ENCODE measurements at places on chromosomes 3 and 15.

DNA sequence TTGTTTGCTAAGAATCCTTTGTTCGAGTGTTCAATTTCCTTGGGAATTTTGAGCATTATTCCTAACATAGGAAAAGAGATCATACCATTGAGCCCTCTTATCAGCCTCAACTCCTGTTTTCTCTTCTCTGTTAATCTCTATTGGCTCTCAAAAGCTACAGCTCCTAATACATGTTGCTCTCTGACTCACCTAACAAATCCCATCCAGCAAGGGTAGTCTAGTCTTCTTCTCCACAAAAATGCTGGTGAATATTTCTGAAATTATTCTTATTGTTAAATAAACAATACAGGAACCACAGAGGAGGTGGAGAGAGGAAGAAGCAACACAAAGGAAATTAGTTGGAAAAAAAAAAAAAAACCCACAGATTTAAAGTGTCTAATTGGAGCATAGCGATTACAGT, 325.8 kb upstream of the NAALADL2 start:
- peak; percentile 16 for DNase-seq

DNA sequence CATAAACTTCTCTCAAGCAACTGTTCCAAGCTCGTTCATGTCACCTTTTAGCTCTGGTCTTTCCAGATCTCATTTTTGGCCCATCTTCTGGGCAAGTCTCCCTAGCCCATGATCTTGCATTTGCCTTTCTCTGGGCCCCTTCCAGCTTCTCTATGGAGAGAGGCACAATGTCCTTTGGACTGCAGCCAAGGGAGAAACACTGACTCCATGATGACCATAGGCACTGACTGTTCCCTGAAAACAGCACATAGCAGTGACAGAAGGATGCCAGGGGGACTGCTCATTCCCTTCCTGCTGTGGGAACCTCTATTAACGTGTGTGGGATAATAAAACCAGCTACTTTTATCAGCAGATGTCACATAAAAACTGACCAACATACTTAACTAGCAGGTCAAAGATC, 60.3 kb downstream of the STRIT1 start:
- no peak for DNase-seq

GRCh38 chr3:153835540-153835939, 285.6 kb upstream of the ARHGEF26 start:
- DNase-seq: no peak

DNA sequence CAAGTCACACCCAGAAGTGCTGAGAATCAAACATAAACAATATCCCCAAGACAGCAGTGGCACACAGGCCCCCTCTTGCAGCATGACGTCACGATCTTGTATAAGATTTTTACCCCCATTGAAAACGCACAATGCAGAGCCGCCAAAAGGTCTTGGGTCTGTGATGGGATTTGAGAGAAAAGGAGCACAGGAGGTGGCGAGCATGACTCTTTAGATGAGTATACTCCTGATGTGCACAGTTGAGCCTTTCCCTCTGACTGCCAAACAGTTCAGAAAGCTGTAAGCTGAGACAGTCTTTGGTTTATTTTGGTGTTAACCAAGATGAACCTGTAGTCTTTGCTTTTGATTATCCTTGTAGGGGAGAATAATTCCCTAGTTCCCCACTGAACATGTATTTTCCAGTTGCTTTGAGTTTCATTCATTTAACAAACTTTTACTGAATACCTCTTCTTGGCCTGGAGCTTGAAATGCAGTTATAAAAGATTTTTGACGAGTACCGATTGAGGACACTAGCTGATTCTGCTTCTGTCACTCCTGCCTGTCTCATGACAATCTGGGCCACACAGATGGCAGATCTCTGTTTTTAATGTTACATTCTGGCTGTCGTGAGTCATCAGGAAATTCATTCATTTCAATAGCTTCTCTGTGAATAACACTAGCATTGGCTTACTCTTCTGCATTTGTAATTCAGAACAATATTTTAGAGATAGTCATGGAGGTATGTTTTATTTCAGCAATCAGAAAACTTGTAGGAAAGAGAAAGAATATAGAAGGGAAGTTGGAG, 28.9 kb downstream of the CFAP91 start:
- DNase-seq: no peak

DNA sequence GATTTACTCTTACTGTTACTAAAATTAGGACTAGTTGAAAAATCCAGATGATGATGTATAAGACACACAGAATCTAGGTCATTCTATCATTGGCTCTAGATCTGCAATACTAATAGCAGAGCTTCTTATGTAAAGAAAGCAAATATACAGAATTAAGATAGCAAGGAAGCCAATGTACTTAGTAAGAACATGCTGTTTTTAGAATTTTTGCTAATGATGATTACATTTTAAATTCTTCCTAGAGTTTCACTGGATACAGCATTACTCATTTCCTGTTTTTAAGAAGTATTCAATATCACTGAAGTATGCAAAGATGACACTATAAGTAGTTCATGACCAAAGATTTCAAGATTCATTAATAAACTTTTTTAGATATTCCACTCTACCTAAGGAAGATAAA, 60.7 kb downstream of the CFAP20DC start:
- no peak for DNase-seq

- no peak for DNase-seq
These were observed 131.2 kb downstream of the RBMS3 start for GRCh38 chr3:29412110-29412509.

DNA sequence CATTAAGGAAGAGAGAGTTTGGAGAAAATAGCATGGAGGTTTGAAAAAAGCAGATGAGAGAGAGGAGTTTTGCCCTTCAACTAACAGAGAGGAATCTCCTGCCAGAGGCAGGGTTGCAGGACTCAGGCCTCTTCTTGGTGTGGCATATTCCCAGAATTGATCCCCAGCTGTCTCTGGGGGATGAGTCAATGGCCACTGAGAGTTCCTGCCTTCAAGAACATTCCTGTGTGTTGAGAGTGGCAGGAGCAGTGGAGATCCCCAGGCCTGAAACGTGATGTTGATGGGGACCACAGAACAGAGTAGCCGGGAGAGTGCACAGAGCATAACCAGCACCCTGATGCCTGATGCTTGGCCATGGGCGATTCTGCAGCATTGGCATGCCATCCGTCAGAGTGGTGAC, 348.4 kb upstream of the THBS1 start:
- no peak for DNase-seq

- no peak for DNase-seq
These were observed 65.1 kb downstream of the MEGF11 start for GRCh38 chr15:66188464-66188863.
